ENCODE measurements at places on chromosomes 2 and 18. TPM values are rescaled to one million over a fixed set of nuclear protein-coding genes. Genes with fewer than 3 reads are reported as not detected.

Gene CYP26B1
- not detected for total RNA-seq

Gene KRTCAP3
- 9.1 TPM for total RNA-seq

Gene YIPF4
- total RNA-seq = 19.7 TPM

Gene NPPC
- not detected for total RNA-seq

Gene LGALSL
- 31.0 TPM for total RNA-seq

Gene B4GALT6
- total RNA-seq = 0.10 TPM

Gene EFR3B
- total RNA-seq = not detected

Gene GKN2
- not detected for total RNA-seq

Gene RNF138
- total RNA-seq = 104 TPM

Gene LTBP1
- total RNA-seq = 33.8 TPM

Gene RIT2
- total RNA-seq = not detected

Gene NEUROD1
- not detected for total RNA-seq

Gene CNDP1
- total RNA-seq = 0.23 TPM

Gene DPYSL5
- total RNA-seq = not detected

Gene SH3YL1
- 35.4 TPM for total RNA-seq

Gene IL36G
- not detected for total RNA-seq

Gene APLF
- total RNA-seq = 5.3 TPM

Gene ATRAID
- total RNA-seq = 59.7 TPM

Gene NEU2
- not detected for total RNA-seq

Gene DLX1
- not detected for total RNA-seq

Gene UGT1A5
- total RNA-seq = not detected

Gene KCNG2
- not detected for total RNA-seq

Gene SIX3
- total RNA-seq = not detected

Gene HJURP
- 1.1 TPM for total RNA-seq

Measured in T-helper 17 cell (primary cell).